ENCODE measurements at places on chromosomes 1 and 21.

DNA sequence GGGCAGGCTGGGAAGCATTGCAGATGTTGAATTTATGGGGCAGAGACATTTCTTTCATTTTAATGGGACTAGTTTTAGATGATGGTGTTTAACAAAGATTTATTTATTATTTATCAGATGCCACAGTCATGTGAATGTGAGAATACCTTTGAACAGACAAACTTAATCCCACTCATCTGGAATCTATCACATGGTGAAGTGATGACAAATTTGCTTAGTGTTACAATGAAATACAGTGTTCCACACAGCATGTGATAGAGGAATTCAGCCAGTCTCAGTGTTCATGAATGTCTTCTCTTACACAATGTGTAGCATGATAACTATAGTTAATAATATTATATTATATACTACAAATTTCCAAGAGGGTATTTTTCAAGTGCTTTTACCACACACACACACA, 1361.7 kb upstream of the B3GALT2 start:
- DNase-seq, result no peak

DNA sequence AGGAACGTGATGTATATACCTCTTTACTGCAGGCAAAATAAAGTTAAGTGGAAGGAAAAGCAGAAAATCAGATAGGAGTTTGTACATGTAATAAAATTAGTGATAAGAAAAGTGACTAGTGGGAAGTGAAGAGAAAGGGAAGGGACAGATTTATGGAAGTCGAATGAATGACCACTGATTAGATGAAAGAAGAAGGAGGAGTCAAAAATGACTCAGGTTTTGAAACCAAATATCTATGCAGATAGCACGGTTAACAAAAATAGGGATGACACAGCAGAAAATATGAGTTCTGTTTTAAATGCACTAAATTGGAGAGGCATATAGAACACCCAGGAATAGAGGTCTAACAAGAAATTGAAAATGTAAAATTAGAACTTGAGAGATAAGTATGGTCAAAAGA, 128.0 kb downstream of the HMCN1 start:
- peak; percentile 24 for DNase-seq

DNA sequence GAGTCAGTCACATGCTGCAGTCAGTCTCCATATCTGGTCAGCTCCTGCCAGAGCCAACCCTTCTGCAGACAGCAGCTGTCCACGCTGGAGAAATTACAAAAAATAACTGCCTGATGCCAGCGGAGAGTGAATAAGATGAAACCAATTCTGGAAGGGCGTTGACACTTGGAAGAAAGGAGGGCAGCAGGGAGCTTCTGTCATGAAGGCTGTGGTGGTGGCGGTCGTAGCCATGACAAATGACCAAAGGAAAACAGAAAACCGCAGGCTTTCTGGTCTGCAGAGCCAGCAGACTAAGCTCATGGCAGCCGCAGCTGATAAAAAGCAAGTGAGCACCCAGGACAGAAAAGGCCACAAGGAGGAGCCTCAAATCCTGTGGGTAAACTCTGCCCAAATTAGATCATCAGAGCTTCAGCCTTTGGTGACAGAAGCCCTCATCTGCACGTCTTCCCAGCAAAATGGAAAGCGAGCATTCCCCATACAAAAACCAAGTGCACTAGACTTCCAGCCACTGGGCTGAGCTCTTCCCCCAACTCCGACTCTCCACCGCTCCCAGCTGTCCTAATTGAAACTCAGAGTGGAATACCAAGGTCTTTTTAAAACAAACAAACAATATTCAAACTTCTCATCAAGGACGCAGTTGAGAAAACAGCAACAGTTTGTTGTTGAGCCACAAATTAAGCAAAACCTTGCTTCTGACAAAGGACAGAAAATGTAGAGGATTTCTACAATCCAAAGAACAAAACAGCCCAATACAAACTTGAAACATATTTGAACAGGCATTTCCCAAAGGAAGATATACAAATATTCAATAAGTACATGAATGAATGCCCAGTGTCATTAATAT, 28.7 kb downstream of the RSPH1 start:
- peak; percentile 48 for DNase-seq

GRCh38 chr1:116521186-116521585, 49.6 kb downstream of the CD58 start:
- DNase-seq, result no peak

DNA sequence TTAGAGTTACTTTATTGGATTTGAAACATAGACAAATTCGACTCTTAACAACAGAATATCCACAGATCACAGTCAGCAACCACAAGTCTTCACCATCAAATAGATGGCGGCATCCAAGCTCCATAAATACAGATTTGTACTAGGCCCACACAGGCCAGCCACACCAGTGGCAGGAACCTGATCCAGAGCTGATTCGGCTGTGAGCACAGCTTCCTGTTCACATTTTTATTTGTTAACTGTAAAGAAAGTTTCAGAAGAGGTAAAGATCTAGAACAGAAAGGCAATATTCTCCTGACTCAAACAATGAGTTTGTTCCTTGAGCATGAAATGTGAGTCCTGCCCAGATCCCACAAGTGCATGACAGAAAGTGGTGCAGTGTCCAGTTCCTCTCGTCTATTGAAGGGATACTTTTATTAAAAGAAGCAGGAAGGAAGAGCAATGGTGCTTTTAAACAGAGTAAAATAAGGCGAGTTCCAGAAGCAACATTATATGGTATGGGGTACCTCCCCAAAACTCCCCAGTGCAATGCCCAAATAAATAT, 205.8 kb downstream of the SLC45A1 start:
- DNase-seq, result no peak

DNA sequence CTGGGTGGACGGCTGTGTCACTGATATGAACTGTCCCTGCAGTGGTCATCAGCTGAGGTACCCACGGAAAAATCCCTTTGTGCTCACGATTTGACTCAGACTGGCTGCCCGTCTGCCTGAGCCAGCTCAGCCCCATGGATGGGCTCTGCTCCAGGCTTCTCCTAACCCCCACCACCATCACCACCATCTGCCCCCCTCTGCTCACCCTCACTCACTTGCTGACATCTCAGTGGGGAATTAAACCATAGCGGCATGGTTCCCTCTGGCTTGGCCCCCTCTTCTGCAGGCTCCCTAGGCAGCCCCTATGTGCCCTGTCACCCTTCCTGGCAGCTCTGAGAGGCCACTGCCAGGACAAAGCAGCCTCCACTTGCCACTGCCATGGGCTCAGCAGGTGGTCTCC, 17.3 kb downstream of the SLC6A9 start:
- no peak for DNase-seq

GRCh38 chr1:154623358-154623757, 15.4 kb upstream of the ADAR start:
- DNase-seq, result no peak

DNA sequence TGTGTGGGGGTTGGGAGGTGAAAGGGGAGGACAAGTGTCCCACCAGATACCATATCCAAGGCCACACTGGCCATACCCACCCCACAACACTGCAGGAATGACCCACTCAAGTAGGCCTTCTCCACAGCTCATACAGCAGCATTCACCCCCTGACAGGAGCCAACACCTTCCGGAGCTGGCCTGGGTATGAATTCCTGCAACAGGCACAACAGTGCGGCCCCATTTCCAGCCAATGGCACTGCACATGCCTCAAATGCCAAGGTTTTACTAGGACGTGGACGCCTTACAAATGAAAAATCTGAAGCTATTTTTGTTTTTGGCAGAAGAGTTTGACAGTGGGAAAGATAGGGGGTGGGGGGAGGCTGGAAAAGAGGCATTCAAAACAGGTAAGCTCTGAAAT, 2.0 kb downstream of the KCND3 start:
- no peak for DNase-seq

GRCh38 chr1:72371259-72372035, 89.1 kb upstream of the NEGR1 start:
- DNase-seq, result peak; percentile 26

DNA sequence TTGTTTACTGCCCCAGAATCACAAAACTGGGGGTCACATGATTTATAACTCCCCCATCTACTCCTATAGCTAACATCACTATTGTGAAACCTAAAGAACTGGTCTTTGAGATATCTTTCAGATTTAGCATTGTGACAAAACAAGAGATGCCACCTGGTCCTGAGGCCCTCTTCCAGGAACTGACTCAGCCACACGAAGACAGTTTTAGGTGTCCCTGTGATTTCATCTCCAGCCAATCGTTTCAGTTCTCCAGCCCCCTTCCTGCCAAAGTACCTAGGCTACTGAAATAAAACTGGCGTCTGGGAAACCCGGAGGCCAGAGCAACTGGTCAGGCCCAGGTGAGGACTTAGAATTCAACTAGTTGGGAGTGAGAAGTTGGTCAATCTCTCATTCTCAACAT, 36.6 kb downstream of the TBX19 start:
- DNase-seq, result no peak

- DNase-seq, result no peak
Observed at GRCh38 chr1:174225499-174226204, 66.3 kb downstream of the RABGAP1L start.

GRCh38 chr1:162885265-162885664, 24.3 kb upstream of the CCDC190 start:
- no peak for DNase-seq

- no peak for DNase-seq
Observed at GRCh38 chr1:49046305-49046704, 269.6 kb upstream of the BEND5 start.

DNA sequence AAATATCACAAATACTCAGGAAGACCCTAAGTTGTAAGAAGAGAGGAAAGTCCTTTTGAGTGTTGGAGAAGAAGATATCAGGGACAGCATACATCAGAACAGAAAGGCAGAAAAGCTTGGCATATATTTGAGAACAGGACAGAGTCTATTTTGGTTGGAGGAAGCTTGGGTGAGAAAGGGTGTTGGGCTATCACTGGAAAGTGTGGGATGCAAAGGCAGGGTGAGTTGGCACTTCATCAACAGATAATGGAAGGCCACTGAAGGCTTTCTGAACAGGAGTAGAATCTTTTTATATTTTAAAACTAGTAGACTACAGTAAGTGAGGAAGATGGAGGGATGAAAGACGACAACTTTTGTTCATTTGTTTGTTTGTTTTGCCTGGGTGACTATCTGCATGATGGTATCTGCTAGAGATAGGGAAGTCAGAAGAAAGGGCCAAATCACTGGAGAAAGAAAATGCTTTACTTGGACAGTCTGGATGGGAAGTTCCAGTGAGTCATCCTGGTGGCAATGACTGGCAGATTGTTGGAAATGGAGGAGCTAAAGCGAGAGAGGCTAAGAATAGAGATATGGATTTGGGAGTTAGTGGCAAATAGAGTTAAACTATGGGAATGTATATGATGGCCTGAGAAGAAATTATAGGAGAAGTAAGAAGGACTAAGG, 33.7 kb upstream of the KCNA2 start:
- peak; percentile 36 for DNase-seq

- no peak for DNase-seq
Observed at GRCh38 chr1:158611916-158612315, 6.8 kb downstream of the OR10Z1 start.

GRCh38 chr21:22363504-22363903, 1365.3 kb downstream of the NCAM2 start:
- no peak for DNase-seq

GRCh38 chr1:9768983-9769382, 54.8 kb downstream of the CLSTN1 start:
- no peak for DNase-seq

DNA sequence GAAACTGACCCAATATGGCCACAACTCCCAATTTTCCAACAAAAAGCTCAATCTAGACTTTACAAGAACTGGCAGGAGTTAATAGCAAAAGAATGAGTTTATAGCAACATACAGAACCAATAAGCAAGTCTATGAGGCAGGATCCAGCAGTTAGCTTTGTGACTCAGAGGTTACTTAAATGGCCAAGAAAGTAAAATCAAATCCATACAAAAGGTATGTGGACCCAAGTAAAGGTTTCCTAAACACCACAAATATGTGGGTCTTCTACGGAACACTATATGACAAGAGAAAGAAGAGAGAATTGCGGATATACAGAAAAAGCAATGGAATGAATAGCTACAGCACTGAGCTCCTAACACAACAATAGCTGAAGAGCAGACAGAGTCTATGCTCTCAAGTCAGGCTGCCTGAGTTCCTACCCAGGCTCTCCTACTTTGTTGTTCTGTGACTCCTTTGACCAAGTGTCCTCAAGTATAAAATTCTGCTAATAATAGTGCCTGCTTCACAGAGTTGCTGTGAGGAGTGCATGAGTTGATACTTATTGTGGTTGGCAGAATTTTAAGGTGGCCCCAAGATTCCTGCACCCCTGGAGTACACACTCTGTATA, 204.3 kb downstream of the SMYD3 start:
- DNase-seq, result no peak

DNA sequence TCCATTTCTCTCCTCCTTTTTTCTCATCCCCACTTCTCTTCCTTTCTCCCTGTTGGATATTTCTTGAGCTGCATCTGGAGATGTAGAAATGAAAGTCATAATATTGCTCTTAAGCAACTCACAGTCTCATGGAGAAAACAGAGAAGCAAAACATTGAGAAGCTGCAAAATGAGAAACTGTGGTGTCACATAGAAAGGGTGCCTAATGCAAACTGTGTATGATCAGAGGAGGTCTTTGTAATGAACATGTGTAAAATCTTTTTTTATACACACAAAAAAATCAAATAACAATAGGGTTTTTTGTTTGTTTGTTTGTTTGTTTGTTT, 11.8 kb upstream of the SLAMF7 start:
- no peak for DNase-seq

GRCh38 chr1:23793861-23794731, 3.2 kb downstream of the LYPLA2 start:
- DNase-seq, result peak; percentile 22

DNA sequence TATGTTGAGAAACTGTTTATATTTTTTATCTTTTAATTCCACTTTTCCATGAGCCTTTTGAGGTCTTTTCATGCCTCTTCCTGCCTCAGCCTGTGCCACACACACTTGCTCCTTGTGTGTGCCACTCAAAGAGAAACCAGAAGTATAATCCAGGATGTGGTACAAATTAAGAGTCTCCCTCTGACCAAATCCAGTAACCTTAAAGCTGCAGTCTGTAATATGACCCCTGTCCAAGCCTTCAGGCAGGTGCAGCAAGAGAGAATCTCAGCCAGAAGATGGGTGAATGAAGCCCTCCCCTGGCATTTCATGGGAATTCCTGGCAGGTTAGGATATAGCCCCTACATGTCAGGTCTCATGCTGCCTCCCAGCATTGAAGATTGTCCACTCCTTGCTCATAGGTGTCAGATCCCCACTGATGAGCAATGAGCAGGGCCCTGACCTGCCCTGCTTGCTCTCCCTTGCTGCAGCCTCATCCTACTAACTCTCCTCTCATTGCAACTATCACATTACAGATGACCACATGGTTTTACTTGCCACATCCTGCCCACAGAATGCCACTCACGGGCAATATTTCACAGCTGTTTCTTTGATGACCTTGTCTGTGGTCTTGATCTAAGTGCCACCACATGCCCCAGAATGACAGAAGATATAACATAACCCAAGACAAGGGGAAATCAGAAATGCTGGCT, 169.3 kb downstream of the SEC16B start:
- DNase-seq, result peak; percentile 79

- no peak for DNase-seq
Observed at GRCh38 chr1:4268262-4268888, 368.3 kb upstream of the C1orf174 start.

GRCh38 chr1:93178418-93178817, 1.8 kb downstream of the TMED5 start:
- DNase-seq, result no peak

All from DMS53 (cell line).